ENCODE measurements at places on chromosomes 5 and 9.

- no peak for ATAC-seq
Measured at GRCh38 chr9:32574858-32575257, 1.9 kb upstream of the NDUFB6 start.

DNA sequence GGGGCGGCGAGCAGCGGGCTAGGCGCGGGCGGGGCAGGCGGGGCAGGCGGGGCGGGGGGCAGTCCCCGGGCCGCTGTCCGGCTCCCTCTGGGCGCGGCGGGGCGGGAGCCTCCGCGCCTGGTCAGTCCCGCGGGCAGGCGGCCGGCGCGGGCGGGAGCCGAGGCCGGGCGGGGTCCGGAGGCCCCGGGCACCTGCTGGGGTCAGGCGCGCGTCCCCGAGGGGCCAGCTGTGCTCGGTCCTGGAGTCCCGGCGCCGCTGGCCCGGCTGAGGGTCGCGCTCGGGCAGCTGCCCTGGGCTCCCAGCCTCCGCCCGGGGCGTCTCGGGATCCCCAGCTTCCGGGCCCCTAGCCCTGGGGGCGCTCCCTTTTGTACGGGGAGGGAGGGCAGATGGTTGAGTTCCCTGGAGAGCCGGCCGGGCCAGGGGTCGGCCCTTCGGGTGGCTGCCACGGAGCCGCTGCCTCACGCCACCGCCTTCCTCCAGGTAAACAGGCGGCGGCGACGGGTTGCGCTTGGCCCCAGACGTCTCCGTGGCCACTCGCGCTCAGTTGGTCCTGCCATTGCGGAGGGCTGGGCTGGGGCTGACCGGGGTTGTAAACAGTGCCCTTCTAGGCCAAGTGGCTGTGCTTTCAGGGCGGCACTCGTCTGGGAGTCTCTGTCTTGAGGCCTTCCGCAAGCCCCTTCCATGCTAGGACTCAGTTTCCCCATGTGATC is 473 bp downstream of the ZBTB34 start:
- peak; percentile 47 for ATAC-seq

DNA sequence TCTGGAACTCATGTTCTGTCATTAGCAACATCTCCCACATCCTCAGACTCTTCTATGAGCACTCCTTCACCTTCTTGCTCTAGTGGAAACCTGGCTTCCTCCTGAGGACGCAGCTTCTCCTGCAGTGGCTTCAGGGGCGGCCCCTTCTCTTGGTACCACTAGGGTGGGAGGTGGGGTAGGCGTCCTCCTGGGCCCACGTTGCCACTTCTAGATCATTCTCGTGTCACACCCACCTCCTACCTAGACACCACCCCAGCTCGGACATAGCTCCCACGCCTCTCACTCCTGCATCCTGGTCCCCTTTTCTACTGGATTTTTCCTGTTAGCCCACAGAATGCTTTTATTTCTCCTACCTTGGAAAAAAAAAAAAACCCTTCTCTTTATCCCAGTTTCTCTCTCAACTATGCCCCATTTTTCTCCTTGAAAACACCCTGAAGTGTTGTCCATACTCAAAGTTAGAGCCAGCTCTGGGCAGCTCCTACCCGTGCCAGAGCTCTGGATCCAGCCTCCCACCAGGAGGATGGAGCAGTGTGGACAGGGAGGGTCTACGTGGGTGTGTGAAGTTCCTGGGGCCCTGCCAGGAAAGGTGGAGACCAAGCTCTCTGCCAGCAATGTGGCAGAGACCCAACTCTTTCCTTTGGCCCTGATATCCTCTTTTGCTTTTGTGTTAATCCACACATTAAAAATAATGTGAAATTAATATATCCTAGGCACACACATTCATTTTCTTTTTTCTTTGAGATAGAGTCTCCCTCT is 179.2 kb downstream of the HSPA4 start:
- ATAC-seq = no peak

GRCh38 chr9:12681620-12682019 is 11.6 kb upstream of the TYRP1 start:
- no peak for ATAC-seq

- ATAC-seq = no peak
Measured at GRCh38 chr9:106649664-106650063, 213.3 kb upstream of the ZNF462 start.

DNA sequence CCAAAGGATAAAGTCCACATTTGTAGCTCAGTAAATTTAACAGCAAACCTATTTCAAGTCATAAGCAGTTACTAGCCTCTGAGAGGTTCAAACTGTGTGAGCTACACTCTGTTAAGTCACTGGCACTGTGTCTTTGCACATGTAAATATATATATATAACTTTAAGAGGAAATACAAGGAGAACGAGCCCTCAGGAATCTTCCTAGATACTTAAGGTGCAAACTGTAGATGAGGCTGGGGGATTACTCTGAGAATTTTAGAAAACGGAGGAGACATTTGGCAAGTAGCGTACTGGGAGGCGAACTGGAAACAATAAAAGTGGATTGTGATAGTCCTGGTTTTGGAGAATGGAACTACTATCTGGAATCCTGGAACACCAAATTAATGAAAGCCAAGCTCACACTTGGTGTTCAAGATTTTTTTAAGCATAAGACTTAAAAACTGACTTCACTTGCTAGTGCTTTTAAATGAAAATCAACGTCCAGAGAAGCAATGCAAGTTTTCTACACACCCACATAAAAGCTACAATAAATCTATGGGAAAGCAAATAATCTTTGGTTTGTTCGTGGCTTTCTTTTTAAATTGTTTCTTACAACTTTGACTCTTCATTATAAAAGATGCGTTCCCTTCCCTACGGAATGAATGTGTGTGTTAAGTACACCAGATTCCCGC is 1057.0 kb upstream of the DMAC1 start:
- ATAC-seq = no peak

- ATAC-seq = no peak
Measured at GRCh38 chr5:8641786-8642505, 773.0 kb downstream of the MTRR start.

GRCh38 chr9:7892975-7893374 is 93.4 kb upstream of the DMAC1 start:
- ATAC-seq = no peak

- ATAC-seq = no peak
Measured at GRCh38 chr5:108148715-108149139, 233.2 kb downstream of the FBXL17 start.

DNA sequence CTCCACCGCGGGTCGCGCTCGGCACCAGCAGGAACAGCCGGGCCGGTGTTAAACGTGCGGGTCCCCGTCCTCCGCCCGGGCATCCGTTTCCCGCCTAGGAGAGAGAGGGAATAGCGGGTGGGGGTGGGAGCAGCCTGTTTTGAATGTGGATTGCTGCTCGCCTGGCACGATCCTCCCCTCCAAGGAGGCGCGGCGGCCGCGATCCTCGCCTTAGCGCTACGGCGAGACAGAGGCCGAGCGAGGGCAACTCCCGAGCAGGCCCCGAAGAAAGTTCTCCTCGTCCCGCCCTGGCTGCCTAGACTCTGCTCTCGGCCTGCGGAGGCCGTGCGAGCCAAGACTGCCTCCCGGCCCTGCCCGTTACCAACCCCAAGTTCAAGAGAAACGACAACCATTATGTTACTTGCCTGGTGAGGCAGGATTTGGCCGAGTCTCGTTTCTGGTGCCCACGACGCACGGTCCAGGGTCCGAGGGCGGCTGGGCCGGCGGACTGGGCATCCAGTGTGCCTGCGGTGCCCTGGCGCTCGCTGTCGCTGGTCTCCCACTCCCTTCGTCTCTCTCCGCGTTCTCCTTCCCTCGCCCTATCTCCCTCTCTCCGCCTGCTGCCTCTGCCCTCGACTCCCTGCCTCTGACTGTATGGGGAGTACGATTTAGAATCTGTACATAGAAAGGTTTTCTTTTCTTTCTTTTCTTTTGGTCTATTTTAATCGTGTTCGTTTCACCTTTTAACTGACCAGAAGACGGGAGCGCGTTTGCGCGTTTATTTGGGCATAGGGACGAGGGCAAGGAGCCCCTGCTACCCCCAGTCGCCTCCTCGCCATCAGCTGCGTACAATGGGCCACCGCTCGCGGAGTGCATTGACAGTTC is 724 bp downstream of the NR2F1-AS1 start:
- ATAC-seq = peak; percentile 27

DNA sequence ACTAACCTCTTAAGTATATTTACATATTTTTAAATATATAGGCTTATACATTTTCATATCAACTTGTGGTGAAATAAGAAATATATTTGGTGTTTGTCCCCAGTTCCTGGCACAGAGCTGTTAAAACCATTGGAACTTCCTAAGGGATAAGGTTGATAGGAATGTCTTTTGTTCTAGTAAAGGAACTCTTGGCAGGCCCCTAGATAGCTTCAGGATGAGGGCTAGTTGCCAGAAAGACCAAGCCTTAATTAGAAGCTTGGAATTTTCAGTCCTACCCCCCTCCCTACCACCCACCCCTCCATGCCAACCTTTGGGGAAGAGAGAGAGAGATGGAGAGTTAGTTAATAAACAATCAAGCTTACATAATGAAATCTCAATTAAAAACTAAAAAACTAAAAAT is 638.6 kb upstream of the ACO1 start:
- no peak for ATAC-seq

DNA sequence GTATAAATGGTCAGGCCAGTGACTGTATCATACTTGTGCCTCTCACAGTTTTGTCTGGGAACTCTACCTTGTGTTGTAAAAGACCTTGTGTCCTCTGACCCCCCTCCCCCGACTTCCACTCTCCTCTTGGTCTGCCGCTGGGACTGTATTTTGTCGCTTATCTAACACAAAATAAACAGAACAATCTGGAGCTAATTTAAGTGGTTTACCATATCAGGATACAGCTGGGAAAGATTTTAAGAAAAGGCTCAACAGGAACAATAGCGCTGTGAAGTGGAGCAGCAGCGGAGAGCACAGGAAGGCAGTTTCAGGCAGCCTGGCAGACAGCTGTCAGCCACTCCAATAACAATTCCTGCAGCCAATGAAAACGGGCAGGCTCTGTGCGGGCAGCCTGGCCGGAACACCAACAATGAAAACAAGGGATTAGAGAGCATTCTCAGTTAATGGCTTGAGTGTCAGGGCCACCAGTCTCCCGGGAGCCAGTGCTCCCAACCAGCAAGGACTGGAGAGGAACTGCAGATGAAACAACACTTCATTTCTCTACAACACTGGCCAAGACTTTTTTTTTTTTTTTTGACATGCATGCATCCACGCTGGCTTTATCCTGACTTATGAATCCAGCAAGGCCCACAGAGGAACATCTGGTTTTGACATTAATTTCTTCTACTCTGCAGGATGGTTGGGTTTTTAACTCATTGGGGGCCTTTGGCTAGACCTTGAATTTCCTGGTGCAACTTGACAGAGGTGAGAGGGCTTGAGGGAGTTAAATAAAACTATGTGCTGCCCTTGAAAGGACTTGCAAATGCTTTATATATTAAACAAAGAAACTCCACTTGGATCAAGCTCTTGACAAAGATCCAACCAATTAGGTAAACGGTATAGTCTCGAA is 76.7 kb downstream of the ARSB start:
- ATAC-seq = no peak

DNA sequence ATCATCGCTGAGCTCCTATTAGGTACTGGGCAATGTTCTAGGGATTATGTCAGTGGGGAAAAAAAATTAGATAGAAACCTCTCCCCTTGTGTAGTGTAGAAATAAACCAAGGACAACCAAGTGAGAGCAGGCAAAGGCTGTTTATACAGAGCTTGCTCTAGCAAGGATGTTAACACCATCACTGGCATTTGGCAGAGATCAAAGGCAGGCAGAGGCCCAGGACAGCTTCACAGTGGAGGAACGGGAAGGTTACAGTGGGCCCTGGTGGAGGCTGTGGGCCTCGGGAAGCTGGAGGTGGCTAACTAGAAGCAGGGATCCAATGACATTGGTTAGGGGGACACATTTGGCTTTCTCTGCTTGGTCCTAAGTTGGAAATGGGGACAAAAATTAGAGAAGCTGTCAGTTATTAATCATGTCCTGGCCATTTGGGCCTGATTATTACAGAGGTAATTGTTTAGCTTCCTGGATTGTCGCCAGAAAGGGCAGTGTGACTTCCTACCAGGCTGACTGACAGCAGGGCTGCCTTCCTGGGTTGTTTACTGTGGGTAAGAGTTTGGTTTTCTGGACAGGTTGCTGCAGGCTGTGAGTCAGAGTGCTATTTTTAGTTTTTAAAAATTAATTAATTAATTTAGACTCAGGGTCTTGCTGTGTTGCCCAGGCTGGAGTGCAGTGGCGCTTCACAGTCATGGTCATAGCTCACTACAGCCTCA is 259.3 kb downstream of the ROR2 start:
- no peak for ATAC-seq

- no peak for ATAC-seq
Measured at GRCh38 chr5:61010467-61011454, 65.8 kb downstream of the NDUFAF2 start.

- peak; percentile 5 for ATAC-seq
Measured at GRCh38 chr9:120583958-120584369, 4.0 kb upstream of the CDK5RAP2 start.

DNA sequence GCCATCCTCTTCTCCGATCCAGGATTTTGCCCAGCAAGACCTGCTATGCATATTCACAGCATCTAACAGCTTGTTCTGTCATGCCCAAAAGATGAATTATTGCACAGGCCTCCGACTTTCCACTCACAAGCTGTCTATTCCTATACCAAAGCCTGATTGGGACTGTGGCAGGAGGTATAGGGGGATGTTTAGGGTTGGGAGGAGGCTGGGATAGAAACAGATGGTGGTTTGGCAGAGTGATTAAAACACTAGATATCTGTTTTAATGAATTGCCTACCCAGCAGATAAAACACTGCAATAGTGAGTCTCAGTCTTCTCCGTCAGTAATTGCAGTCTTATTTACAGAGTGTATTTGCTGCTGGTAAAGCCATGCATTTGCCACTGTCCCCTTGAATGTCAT is 215.3 kb downstream of the TLR4 start:
- no peak for ATAC-seq

GRCh38 chr5:90153031-90153430 is 256.5 kb downstream of the CETN3 start:
- ATAC-seq = no peak

- no peak for ATAC-seq
Measured at GRCh38 chr9:98523231-98523901, 185.4 kb downstream of the GABBR2 start.

DNA sequence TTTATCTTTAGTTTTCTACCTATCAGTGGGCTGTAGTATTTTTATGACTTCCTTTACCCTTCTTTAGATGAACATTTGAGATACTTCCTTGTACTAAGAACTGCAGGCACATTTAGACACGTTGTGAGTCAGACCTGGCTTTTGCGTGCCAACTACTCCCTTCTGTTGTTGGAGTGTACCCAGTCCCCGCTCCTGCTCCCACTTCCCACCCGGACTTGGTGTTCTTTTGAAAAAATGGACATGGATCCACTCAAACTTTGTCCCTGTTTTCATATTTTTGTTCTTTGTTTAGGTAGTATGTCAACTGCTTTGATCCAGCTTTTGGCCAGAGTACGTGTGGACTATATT is 60.7 kb downstream of the PARP8 start:
- peak; percentile 90 for ATAC-seq
